ENCODE measurements at places on chromosomes 3 and 15.

- no peak for DNase-seq
Measured at GRCh38 chr15:36905908-36906307, 194.4 kb downstream of the MEIS2 start.

DNA sequence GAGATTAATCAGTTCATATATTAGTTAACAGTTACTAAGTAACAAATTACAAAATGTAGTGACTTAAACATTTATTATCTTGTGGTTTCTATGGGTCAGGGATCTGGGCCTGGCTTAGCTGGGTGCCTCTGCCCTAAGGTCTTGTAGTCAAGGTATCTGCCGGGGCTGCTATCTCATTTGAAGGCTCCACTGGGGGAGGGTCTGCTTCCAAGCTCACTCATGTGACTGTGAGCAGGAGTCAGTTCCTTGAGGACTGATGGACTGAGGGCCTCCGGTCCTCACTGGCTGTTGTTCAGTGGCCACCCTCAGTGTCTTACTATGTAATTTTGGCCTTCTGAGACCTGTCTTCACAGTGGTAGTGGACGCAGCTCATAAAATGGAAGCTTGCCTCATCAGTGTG lies 135.9 kb upstream of the PLXNA1 start:
- DNase-seq, result no peak

- DNase-seq, result no peak
Measured at GRCh38 chr3:107950417-107950816, 140.4 kb downstream of the CD47 start.

DNA sequence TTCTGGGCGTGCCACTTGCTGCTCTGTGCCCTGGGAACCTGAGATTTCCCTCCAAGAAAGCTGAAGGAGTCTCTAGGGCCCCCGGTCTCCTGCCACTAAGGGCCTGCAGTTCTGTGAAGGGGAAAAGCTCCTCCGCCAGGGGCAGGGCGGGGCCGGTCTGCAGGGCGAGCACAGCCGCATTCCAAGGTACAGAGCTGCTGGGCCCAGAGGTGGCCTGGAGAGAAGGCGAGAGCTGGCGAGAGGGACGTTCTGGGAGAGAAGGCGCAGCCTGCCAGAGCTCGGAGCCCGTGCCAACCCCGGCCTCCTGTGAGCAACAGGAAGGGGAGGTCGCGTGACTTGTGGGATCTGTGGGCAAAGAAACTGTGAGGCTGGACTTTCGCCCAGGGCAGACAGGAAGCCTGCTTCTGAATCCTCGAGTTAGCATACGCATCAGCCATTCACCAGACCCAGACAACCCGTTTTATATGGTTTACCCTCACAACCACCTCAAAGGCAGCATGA lies 500.4 kb downstream of the SHQ1 start:
- DNase-seq, result peak; percentile 47
